ENCODE measurements at places on chromosomes 11 and 22.

GRCh38 chr11:114040706-114041211 lies 18.8 kb upstream of the ZBTB16 start:
- DNase-seq: no peak

DNA sequence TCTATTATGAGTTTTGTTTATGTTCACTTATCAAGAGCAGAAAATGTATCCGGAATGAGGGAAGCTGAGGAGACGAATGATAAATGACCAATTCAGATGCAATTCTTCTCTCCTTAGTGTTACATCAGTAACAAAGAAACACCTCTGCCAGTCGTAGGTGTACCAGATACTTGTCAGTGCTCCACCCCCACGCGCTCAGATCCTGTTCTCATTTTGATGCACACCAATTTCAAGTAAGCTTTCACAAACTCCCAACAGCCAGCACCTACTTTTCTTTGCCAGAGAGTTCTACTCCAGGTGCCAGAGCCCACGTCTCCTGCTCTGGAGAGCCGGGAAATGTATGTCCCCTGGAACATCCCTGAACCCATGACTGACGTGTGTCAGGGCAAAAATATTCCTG lies 43.7 kb downstream of the OR8B12 start:
- DNase-seq: no peak

- no peak for DNase-seq
Measured at GRCh38 chr22:47456031-47456430, 693.6 kb downstream of the TBC1D22A start.

DNA sequence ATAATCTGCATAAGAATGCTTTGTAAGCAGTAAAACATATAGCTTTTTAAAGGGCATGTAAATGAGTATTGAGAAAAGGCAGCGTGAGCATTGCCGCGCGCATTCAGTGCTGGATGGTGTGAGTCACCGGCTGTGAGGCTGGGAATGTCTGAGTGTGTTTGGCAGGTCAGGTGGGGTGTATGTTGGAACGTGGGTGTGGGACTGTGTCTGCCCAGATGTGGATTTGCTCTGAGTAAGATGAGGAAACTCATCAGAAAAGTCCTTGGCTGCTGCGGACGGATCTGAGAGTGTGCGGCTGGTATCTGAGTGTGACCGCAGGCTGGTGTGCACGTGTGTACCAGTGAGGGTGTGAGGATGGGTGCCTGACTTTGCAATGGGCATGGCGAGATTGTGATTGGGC lies 66.2 kb upstream of the NECTIN1 start:
- no peak for DNase-seq

DNA sequence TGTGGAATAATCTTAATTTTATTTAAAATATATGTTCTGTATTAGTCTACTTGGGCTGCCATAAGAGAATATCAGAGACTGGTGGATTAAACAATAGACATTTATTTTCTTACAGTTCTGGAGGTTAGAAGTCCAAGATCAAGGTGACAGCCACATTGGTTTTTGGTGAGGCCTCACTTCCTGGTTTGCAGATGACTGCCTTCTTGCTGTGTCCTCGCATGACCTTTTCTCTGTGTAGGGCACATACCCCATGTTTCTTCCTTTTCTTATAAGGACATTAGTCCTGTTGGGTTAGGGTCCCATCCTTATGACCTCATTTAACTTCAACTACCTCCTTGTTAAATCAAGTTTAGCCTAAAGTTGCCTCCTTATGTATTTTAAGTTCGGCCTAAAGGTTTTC lies 202.7 kb upstream of the MPPED2 start:
- no peak for DNase-seq

DNA sequence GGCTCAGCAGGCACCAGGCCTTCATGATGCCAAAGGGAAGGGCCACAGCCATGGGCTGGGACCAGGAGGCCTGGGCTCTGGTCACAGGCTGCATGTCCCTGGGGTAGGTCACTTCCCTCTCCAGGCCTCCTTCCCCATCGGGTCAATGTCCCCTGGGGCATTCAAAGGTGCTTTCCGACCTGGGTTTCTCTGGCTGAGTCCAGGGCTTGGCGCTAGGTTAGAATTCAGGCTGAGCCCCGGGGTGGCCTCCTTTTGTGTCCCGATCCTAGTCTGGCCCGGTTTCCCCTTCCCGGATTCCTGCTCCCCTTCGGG lies 12.2 kb downstream of the MAFF start:
- no peak for DNase-seq

- no peak for DNase-seq
Measured at GRCh38 chr22:43171607-43172006, 15.3 kb downstream of the TTLL12 start.

- DNase-seq: no peak
Measured at GRCh38 chr11:1556278-1556902, 15.7 kb downstream of the DUSP8 start.

DNA sequence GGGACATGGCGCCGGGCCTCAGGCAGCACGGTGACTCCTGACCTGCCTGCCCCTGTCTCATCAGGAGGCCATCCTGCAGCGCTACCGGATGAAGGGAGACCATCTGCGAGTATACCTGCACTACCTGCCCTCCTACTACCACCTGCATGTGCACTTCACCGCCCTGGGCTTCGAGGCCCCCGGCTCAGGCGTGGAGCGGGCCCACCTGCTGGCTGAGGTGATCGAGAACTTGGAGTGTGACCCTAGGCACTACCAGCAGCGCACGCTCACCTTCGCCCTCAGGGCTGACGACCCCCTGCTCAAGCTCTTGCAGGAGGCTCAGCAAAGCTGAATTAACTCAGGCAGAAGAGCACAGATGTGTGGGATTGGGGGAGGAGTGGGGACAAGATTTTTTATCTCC lies 10.2 kb upstream of the ST3GAL4 start:
- DNase-seq: no peak

- no peak for DNase-seq
Measured at GRCh38 chr22:32258791-32259190, 3.6 kb upstream of the SLC5A4 start.

DNA sequence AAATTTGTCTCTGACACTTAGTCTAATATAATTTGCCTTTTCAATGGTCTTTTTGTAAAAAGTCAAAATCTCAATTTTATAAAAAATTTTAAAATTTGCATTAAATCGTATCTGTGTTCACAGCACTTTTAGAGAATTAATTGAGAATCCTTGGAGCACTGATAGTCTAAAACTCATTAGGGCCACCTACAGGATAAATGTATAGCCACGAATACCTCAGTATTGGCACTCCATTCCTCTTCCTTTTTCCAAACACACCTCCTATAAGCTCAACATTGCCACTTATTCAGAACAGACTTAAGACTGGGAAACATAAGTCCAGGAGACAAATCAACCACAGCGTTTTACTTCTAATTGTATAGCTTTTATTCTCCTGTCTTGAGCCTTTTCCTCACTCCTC lies 776.0 kb upstream of the ARHGAP42 start:
- DNase-seq: no peak

DNA sequence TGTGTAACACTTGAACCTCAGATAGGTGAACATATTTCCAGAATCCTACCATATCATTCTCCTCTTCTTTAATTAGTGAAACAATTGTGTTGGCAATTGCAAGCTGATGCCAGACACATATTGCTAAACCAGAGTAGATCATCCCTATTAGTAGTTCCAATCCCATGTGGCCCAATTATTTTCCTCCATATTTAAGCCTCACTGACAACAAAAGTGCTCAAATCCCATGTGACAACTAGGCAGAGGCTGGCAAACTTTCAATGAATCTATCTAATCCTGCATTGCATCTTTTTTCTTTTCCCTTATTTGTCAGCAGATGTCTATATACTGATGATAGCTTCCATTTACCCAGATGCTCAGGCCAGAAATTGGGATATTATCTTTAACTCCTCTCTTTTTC lies 90.4 kb downstream of the GRIA4 start:
- DNase-seq: no peak

GRCh38 chr11:61147791-61148620 lies 13.2 kb downstream of the VPS37C start:
- DNase-seq: no peak

DNA sequence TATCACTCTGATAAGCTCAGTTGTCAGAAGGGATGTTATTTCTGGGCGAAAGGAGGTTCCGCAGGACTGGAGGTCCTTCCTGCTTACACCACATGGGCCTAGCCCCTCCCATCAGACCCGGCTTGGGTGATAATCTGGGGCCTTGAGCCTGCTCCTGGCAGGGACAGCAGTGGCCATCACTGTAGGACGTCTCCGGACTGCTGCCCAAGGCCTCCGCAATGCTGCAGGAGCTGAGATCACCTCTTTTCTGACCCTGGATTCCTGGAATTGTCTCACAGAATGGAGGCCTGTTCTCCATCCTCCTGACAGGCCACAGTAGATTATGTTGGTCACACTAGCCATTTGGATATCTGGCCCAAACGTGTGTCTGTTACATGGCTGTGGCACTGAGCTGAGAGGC lies 9.2 kb upstream of the BIK start:
- no peak for DNase-seq

- DNase-seq: no peak
Measured at GRCh38 chr11:83374311-83374710, 88.1 kb upstream of the CCDC90B start.

- DNase-seq: no peak
Measured at GRCh38 chr11:134223121-134223520, 646 bp downstream of the NCAPD3 start.

- no peak for DNase-seq
Measured at GRCh38 chr11:88359114-88359513, 21.6 kb upstream of the CTSC start.

DNA sequence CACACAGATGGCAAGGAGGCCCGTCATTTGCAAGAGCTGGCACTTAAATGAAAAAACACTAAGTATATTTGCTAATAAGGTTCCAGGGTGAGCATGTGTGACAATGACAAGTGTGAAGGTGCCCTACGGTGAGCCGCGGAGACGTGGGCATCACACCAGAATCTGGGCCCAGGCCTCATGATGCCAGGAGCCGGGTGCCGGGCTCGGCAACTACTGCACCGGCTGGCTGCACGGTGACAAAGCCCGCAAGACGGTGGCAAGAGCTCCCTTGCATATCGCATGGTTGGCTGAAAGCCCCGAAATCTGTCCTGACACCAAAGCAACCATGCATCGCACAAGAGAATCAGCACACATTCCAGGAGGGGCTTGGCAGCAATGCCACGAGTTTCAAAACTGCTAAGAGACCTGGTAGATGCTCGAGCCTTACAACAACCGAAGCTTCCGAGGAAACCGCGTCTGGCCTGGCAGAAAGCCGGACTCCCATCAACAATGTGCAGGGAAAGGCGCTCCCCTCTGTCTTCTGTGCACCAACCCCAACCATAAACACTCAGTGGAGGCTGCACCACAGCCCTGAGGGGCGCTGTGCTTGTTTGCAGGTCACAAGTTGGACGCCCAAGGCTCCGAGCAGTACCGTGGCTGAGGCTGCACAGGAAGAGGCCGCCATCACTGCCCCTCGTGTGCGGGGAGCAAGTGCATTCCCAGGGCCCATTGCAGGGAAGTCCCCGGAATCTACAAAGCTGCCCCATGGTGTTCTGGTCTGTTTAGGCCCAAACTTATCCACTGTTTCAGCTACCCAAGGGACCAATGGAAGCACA lies 339.7 kb downstream of the CTTN start:
- DNase-seq: no peak

DNA sequence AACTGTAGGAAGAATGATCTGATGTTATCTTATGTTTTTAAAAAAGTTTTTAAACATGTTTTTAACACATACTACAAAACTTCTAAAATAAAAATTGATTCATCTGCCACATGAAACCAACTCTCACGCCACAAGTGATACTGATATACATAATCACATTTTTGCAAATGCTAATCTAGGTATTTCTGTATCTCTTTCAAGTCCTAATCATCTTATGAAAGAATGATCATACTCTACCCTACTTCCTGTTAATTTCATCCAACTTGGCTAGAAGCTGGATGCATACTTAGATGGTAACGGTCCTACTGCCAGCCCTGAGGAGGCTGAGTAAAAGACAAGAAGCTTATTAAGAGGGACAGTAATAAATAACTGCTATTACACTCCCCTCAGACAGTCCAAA lies 19.2 kb downstream of the THAP12 start:
- DNase-seq: no peak

DNA sequence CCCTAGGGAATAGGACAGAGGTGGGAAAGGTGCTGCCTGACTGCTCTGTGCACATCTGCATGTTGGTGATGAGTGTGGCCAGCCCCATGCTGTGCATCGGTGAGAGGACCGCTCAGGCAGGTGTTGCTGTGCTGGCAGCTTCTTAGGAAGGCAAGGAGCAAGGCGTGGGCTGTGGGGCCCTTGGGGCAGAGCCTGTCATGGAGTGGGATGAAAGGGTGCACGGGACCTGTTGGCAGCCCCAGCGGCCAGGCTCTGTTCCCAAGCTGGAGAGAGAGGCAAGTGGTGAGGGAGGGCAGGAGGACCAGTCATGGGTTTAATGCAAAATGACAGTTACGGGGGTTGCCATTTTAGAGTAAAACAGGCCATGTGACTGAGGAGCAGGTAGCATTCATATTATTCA lies 78.3 kb downstream of the ZBTB16 start:
- no peak for DNase-seq

- no peak for DNase-seq
Measured at GRCh38 chr11:27837895-27838563, 137.8 kb upstream of the BDNF start.

DNA sequence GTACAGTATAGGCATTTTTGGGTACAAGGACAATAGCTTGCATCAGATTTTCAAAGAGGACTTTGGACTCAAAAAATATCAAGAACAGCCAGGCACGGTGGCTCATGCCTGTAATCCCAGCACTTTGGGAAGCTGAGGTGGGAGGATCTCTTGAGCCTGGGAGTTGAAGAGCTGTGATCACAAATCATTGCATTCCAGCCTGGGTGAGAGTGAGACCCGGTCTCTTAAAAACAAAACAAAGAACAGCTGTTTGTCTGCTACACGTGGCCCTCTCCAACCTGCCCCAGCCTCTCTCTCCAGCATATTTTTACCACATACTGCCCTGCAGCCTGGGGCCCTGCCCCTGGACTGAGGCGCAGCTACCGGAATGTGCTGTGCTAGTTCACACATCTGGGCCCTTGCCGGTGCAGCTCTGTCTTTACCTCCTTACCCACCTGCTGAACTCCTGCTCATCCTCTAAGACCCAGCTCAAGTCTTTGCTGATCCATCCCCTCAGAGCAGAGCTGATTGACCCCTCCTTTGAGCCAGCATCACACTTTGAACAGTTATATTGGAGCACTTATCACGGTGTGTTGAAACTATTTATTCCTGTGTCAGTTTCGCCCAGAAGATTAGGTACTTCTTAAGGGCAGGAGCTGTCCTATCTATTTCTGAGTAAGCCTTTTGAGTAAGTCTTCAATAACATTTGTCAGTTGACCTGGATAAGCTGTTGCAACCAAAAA lies 29.4 kb downstream of the GRIK4 start:
- DNase-seq: no peak

DNA sequence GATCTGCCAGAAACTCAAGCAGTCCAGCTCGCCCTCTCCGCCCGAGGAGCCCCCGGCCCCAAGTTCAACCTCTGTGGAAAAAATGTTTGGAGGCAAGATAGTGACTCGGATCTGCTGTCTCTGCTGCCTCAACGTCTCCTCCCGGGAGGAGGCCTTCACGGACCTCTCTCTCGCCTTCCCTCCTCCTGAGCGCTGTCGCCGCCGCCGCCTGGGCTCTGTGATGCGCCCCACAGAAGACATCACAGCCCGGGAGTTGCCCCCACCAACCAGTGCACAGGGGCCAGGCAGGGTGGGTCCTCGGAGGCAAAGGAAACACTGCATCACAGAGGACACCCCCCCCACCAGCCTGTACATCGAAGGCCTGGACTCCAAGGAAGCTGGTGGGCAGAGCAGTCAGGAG lies 20.8 kb downstream of the USP35 start:
- no peak for DNase-seq
